ENCODE measurements at places on chromosomes 2 and 18.

DNA sequence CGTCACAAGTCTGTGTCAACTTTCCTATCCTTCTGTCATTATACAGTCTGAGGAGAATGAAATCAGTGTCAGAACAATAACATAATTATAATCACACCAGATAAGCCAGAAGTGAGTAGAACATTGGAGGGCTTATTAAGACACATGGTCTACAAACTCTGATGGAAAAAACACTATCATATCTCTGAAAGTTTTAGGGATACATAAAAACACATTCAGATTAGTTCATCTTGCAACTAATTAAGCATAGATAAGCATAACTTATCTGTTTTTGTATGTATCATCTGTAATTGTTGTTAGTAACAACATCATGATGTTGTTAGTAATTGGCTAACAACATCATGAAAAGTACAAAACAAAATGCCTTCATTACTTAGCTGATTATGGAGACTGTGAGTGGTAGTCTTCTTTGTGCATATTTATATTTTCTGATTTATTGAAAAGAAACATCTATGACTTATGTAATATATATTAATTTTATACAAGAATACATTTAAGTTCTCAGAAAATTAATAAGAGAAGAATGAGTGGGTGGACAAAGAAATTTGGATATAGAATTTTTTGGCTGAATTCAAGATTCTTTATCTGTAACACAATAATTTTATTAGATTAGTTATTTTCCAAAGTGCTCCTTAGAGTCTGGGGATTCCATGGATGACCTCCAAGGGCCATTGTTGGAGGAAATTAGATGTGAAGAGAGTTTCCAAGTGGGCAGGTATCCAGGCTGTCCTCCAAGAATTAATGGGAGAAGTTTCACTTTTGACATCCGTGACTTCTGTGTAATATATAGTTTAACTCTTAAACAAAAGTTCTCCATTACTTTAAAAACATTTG lies 16.9 kb upstream of the CCDC102B start:
- no peak for DNase-seq

- DNase-seq = no peak
Measured at GRCh38 chr2:18464913-18465312, 95.5 kb downstream of the RDH14 start.

DNA sequence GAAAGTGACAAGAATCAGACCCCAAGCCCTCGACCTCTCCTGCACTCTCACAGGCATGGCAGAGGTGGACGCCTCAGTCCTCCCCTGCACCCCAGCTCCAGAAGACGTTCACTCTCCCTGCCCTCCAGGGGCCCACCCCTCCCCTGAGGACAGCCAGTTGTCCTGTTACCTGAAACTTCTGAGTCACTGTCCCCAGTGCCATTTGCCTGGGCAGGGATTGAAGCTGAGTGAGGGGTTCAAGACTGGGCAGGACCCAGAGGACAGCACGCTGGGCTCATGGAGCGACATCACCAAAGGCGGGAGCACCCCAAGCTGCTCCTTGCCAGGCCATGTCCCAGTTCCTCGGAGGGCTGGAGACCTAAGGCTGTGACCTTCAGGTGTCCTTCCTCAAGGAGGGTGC lies 34.2 kb upstream of the COL6A3 start:
- DNase-seq = no peak

DNA sequence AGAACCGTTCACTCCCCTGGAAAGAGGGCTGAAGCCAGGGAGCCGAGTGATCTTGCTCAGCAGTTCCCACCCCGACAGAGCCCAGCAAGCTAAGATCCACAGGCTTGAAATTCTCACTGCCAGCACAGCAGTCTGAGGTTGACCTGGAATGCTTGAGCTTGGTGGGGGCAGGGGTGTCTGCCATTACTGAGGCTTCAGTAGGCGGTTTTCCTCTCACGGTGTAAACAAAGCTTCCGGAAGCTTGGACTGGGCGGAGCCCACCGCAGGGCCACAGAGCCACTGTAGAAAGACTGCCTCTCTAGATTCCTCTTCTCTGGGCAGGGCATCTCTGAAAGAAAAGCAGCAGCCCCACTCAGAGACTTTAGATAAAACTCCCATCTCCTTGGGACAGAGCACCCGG lies 180.8 kb downstream of the WDR7 start:
- DNase-seq = no peak
